ENCODE measurements at places on chromosomes 5 and 9. TPM values are rescaled to one million over a fixed set of nuclear protein-coding genes. Genes with fewer than 3 reads are reported as not detected.

GRCh38 chr9:28121366-28121765 is 548.1 kb upstream of the C9orf72 start:
- DNase-seq = no peak

DNA sequence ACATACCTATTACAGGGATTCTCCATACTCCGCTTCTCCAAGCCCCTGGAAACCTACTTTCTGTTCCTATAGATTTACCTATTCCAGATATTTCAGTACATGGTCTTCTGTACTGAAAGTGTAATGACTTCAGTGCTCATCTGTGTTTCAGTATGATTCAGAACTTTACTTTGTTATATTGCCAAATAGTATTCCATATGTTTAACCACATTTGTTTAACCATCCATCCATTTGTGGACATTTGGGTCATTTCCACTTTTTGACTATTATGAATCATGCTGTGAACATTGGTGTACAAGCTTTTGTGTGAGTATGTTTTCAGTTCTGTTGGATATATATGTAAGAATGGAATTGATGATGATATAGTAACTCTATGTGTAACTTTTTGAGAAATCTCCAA is 188.9 kb downstream of the PDZD2 start:
- no peak for DNase-seq

GRCh38 chr9:137648396-137648795 is 29.6 kb downstream of the EHMT1 start:
- DNase-seq = no peak

- DNase-seq = no peak
Observed at GRCh38 chr5:92418341-92418740, 1035.2 kb upstream of the ARRDC3 start.

DNA sequence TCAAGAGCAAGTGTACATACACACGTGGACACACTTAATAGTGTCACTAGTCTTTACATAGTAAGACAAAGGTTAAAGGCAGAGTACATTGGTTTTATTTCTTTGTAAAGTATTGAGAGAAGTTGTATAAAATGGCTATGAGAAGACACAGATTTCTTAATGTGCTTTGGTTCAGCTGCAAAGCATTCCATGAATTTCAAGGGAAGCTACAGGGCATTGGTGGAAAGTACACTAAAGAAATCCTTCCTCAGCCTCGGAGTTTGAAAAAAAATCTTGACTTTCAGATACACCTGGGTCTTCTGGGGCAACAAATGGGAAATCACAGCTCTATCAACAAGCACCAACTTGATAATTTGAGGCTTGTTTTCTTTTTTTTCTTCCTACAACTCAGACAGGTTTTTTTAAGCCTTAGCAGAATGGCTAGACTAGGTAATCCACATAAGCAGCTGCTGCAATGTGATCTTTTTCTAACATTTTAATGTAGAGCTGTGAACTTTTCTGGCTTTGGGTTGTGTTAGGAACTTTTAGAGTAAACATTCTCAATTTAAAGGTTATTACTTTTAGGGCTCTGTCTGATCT is 140.4 kb upstream of the FST start:
- no peak for DNase-seq

ZNG1A gene
- 50.3 TPM for total RNA-seq

DNA sequence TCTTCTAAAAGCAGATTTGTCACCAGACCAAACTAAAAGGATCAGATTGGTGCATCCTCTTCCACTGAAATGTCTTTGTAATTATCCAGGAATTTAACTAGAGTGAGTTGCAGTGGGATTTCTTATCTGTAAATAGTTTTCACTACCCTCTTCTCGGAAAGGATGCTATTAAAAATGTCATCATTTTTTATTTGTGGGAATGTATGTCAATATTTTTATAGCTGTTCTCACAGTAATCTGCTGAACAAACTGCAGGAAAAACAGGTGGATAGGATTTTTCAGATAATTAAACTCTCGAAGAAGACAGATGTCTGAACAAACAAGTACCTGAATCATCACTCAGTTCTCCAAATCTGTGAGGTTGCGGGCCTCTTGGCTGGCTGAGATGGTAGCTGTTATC is 62.7 kb downstream of the RAB14 start:
- no peak for DNase-seq

KCNV2 gene
- total RNA-seq = not detected

PTTG1 gene
- total RNA-seq = 36.3 TPM

- no peak for DNase-seq
Observed at GRCh38 chr5:81757404-81757803, 6.5 kb upstream of the SSBP2 start.

DNA sequence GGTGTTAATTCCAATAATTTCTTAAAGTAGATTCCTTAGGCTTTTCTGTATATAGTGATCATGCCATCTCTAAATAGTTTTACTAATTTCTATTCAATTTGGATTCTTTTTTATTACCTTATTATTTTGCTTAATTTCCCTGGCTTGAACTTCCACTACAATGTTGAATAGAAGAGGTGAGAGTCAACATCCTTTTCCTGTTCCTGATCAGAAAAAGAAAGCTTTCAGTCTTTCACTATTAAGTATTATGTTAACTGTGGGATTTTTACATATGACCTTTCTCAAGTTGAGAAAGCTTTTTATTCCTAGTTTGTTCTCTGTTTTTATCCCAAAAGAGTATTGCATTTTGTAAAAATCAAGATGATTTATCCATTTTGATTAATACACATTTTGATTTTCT is 574.5 kb upstream of the TLE4 start:
- DNase-seq = no peak

- no peak for DNase-seq
Observed at GRCh38 chr5:85466423-85466822, 1081.7 kb upstream of the EDIL3 start.

DNA sequence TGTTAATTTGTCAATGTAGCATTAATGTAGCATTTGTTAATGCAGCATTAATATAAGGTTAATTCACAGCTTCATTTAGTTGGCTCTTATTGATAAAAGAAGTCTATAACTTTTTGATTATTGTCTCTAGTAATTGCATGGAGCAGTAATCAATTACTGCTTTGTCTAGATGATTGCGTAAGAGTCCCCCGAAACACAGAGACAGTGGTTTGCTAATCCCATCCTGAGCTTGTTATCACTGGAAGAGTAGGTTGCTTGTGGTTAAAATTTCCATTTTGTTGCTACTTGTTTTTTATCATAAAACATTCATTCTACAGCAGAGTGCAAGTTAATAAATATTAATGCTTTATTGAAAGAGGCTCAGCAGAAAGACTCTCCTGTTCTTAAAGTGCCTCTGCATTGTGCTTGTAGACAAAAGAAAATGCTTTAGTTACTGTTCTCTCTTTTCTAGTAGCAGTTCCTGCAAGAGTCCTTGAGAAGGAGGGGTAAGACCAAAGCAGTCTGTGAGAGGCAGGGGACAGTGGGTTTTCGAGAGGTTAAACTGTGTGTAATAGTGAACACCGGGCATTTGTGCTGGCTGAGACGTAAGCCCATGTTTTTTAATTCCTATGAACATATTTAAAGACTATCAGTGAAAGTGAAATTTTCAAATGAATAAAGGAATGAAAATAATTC is 291.7 kb downstream of the TRPM3 start:
- DNase-seq = no peak

- DNase-seq = no peak
Observed at GRCh38 chr5:157971571-157972216, 112.7 kb upstream of the CLINT1 start.

- DNase-seq = no peak
Observed at GRCh38 chr9:15824310-15824709, 271.5 kb downstream of the CCDC171 start.

RNF183 gene
- total RNA-seq = 0.35 TPM

DCAF12 gene
- total RNA-seq = 17.0 TPM

DNA sequence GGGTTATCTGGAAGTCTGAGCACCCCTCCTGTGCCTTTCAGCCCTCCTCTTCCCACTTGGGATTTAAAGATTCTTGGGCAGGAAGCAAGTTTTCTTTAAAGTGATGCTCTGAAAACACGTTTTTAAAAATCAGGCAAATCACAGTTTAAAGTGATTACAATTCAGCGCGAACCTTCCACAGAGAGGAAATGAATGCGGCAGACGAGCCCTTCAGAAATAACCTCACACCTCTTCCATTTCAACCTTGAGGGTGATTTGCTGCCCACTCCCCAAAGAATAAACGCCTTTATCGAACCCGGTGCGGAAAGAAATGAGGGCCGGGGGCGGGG is 2.3 kb upstream of the EFNA5 start:
- DNase-seq = no peak

- no peak for DNase-seq
Observed at GRCh38 chr9:110123341-110124095, 84.4 kb downstream of the C9orf152 start.

DNA sequence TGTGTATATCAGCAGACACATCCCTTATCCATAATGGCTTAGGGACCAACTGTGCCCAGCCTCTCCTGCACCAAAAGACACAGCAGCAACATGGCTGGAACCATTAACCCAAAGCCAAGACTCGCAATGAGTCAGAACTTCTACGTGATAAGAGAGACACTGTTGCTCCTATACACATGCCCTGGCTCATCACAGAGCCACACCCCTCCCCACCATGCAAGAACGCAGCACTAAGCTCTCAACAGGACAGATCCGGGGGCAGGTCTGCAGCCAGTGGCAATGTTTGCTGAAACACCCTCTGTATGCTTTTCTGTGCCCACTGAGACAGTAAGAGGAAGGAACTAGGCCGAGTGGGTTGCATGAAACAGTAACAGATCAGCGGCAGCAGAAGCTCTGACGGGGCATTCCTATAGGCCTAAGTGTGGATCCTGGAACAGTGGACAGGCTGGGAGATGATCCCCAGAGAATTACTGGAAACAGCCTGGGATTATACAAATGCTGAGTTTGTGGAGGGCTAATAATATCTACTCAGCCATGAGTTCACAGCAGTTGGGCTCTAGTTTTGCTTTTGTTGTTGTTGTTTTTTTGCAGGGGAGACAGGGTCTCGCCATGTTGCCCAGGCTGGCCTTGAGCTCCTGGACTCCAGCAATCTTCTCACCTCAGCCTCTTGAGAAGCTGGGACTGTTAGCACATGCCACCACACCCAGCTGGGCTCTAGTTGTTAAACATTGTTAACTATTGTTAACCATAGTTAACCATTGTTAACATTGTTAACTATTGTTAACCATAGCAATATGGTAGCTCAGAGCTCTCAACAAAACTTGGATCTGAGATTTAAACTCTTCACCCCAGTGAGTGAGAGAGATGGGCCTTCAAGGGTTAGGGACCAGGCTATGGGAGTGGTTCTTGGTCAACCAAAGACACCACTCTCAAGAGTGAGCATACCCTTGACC is 41.0 kb downstream of the B4GALT1 start:
- no peak for DNase-seq

DNA sequence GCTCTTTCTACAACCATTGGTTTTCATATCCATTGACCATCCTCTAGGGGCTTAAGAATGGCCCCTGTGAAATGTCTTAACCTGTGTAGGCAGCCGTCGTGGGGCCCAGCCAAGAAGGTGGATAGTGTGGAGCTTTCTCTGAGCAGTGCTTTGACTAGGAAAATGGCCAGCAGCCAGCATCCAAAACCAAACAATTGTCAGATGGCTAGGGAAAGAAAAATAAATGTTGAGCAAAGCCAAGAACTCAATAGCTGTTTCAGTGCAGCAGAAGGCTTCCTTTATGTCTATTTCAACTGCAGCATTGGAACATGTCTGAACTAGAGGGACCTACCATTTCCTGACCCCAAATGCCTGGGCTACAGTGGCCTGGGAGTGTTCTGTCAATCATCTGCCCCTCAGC is 374.9 kb downstream of the TLE4 start:
- no peak for DNase-seq

DNA sequence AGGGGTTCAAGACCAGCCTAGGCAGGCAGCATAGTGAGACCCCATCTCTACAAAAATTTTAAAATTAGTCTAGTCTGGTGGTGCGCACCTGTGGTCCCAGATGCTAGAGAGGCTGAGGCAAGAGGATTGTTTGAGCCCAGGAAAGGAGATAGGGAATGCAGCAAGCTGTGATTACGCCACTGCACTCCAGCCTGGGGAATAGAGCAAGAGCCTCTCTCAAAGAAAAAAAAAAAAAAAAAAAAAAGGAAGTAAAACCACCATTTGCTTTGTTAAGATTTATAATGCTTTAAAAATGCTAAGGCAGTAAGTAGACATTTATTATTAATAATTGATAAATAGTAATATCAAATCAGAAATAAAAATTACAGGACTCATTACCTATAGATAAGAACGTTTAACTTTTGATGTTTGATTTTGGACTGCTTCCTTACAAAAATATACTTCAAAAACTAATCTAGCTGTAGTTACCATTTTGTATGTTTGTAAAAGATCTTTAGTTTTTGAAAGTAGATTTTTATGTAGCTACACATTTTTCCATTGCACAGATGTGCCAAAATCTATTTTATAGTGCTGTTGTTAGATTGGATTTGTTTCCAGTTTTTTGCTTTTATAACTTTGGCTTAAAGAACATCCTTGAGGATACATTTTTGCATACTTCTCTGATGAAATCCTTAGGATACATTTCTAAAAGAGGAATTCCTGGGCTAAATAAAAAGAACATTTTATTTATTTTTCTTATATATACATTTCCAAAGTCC is 86.4 kb downstream of the INIP start:
- DNase-seq = no peak

CCNI2 gene
- 7.4 TPM for total RNA-seq

GPRIN1 gene
- 1.5 TPM for total RNA-seq

- peak; percentile 3 for DNase-seq
Observed at GRCh38 chr5:179254638-179255271, 90.5 kb downstream of the ADAMTS2 start.

DNA sequence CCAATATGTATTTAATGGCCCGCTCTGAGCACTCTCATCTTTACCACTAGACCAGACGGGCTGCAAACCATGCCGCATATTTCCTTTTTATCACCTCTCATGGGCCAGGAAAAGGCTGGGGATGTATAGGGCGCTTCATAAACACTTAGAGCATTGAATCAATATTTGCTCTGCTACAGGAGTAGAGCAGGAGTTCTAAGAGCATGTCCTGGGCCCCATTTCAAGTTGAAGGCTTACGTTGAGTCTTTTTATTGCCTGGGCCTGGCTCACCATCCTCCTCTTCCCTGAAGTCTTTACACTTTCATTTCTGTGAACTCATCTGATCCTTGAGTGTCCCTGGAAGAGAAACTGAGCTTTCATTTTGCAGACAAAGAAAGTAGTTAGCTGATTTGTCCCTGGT is 112.4 kb downstream of the FSTL4 start:
- DNase-seq = no peak

CORO2A gene
- 85.1 TPM for total RNA-seq

GRCh38 chr5:172549696-172550095 is 91.4 kb upstream of the NEURL1B start:
- DNase-seq = no peak

OGN gene
- total RNA-seq = 3.3 TPM

DNA sequence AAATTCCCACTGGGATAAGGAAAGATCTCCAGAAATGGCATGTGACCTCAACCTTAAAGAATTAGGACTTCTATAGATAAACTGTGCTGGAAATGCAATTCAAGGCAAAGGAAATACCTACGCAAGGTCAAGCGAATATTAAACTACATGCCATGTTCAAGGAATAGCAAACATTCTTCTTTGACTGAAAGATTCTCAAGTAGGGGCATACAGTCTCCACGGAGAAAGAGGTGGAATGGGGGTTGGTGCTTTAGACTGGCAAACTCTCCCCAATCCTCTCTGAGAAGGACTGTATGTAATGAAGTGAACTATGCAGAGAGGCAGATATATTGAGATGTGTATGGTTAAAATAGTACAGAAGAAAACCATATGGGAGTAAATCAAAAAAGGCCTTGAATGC is 6.1 kb downstream of the RICTOR start:
- no peak for DNase-seq
